NCI-H1092 (cell line): ENCODE measurements at places on chromosomes 1 and 21.
A peak's percentile ranks its signal among the peaks of the same experiment; 100 is the strongest.

DNA sequence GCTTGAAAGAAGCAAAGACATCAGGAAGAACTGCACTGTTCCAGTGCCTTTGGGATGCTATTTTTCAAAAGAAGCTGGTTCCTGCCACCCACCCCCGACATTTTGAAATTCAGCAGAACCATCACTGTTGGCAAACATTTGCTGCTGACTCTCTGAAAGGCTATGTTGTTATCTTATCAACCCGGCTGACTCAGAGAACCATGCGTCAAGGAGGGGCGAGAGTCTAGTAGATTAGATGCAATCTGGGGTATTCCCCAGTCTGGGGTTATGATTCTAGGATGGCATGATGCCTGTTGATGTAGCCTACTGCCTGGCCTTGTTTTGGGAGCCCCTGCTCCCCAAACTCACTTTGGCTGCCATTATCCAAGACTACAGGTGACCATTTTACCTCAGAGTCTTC lies 267.8 kb upstream of the RUNX1 start:
- DNase-seq, result no peak

DNA sequence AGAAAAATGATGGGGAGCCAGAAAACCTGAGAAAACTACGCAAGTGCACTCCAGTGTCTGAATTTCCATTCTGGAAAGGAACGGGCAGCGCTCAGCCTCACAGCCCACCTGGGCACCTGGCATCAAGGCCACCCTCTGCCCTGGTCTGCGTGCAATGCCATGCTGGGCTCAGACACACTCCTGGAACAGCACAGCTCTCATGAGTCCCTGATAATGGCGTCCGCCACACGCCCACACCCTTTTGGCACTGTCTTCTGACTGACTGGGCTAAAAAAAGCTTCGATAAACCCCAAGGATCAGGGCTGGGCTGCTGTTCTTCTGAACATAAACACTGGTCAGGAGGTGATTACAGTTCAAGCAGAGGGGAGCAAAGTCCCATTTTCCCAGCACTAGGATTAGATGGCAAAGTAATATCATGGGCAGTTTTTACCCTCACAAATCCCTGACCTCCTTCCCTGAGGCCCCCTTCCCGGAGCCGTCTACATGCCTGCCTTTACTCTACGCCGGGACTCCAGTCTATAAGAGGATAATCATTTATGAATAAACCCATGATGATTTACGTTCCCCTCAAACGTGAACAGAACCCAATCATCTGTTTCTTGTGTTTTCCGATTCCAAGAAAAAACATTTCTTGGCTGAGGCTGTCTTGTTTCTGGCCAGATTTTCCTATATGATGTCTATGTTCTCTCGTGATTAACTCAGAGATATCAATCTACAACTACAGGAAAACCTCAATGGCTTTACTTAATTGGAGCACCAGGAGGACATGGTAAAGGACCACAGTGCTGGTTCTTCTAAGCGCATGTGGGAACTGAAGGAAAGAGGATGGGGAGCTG lies 22.6 kb downstream of the RCAN1 start:
- DNase-seq, result no peak

GRCh38 chr1:18580691-18581419 lies 49.8 kb upstream of the PAX7 start:
- no peak for DNase-seq

DNA sequence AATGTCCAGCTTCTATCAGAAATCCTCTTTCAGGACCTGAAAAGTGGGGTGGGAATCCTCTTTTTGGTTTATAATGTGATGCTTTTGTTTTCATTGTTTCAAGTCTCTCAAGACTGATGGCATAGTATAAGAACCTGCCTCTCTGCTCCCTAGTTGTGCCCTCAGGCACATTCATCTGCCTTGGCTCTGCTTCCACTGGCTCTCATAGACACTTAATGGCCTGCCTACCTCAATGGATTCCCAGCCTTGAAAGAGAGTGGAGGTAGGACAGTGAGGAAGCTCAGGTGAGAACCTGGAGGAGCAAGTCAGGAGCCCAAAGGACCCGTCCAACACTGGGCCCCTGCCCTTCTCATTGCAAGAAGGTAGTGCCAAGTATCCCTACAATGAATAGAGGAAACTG lies 4.8 kb downstream of the TTLL7 start:
- DNase-seq, result no peak

GRCh38 chr1:100530880-100531487 lies 7.0 kb upstream of the GPR88 start:
- DNase-seq, result no peak

- DNase-seq, result no peak
These were observed 10.1 kb upstream of the SAMD11 start for GRCh38 chr1:913491-914130.

GRCh38 chr1:203480084-203480483 lies 4.5 kb downstream of the PRELP start:
- no peak for DNase-seq

DNA sequence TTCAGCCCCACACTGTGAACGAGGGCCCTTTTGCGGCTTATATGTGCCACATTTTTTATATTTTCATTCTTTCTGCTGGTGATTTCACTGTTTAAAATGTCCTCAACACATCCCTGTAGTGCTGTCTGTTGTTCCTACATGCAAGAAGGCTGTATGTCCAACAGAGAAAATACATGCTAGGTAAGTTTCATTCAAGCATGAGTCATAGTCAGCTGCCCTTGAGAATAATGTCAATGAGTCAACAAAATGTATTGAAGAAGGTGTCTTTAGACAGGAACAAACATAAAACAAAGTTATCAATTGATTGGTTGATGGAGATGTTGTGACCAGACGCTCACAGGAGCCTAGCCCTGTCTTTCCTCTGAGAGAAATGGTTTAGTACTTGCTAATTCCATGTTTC lies 553.4 kb downstream of the PLPP3 start:
- DNase-seq, result no peak

GRCh38 chr21:33325222-33326067 lies 675 bp downstream of the IFNAR1 start:
- peak; percentile 24 for DNase-seq

GRCh38 chr1:45299981-45300668 lies 26.6 kb upstream of the HPDL start:
- DNase-seq, result peak; percentile 75

GRCh38 chr1:22350924-22351767 lies 100.5 kb upstream of the ZBTB40 start:
- DNase-seq, result no peak

DNA sequence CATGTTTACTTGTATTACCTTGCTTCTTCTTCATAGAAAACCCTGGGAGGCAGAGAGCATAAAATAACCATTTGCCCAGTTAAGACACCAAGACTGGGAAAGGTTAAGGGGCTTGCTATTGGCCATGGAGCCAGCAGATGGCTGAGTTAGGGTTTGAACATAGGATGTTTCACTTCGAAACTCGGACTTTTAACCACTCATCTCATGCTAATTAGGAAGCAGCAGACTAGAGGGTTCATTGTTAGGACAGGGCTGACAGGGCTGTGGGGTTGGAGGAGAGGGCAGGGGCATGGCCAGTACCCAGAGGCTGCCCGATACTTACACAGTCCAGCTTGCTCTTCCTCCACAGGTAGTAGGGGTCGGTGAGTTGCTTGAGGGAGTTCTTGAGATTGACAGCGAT lies 17.0 kb downstream of the SLC26A9 start:
- DNase-seq, result no peak

DNA sequence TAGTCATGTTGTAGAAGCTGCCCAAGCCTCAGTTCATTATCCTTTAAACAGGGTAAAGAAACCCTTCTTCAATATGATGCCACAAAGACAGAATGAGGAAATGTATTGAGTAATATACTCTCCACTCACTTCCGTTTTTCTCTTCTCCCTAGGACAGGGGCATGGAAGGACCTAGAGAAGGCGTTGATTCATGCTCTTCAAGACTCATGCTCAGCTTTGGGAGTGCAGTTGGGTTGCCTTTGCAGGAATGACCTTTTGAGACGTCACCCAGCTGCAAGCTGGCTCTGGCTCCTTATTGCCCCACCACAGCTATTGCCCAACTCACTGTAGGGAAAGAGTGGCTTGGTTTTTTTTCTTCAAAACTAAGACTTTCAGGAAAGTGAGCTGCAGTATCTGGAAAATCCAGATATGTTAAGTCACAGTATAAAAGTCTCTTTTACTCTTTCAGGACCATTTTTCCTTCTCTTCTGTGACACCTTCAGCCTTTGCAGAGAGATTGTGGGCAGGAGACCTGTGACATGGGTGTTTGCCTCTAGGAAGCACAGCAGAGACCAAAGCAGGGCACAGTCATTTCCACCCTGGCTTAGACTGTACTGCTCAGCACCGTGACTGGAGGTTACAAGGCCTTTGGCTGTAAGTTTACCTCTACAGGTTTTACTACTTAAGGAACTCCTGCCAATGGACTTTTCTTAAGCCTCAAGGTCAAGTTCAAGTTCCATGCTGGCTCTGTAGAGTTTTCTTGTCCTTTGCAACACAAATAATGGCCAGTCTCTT lies 39.5 kb downstream of the XCL2 start:
- no peak for DNase-seq

DNA sequence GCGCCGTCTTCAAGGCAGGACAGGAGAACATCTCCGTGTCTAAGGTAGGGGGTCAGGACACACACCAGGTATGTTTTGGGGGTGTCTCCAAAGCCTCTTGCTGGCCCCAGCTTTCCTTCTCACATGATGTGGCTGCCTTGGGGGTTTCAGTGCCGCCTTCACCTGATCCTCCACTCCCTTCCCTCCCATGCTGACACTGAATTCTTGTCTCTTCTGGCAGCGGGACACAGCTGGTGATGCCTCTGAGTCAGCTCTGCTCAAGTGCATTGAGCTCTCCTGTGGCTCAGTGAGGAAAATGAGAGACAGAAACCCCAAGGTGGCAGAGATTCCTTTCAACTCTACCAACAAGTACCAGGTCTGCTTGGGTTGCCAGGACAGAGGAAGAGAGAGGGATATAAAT lies 13.5 kb downstream of the ATP1A2 start:
- no peak for DNase-seq

DNA sequence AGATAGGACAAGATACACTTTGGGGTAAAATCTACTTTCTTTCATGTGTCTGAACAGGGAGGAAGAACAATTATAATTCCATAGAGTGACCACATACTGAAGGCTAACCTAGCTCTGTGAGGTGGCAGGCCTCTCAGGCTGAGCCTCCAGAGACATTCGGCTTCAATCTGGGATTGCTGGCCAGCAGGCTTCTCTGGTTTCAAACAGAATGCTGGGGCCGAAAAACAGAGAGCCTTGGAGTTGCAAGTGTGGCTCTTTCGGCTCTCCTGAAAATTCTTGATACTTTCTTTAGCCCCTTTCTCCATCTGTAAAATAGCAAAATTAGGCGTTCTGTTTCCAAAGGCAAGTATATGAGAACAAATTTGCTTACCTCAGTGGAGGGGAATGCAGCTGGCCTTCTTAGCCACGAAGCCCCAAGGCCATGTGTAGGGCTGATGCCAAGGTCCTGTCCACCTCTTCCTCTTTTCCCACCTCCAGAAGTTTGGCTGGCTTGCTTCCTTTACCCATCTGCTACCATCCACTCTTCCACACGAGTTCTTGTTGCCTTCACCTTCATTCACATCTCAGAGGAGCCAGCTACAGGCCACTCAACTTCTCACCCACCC lies 30.0 kb upstream of the UBE2U start:
- DNase-seq, result no peak

- DNase-seq, result no peak
These were observed 1.5 kb downstream of the SHISA4 start for GRCh38 chr1:201890223-201890622.

DNA sequence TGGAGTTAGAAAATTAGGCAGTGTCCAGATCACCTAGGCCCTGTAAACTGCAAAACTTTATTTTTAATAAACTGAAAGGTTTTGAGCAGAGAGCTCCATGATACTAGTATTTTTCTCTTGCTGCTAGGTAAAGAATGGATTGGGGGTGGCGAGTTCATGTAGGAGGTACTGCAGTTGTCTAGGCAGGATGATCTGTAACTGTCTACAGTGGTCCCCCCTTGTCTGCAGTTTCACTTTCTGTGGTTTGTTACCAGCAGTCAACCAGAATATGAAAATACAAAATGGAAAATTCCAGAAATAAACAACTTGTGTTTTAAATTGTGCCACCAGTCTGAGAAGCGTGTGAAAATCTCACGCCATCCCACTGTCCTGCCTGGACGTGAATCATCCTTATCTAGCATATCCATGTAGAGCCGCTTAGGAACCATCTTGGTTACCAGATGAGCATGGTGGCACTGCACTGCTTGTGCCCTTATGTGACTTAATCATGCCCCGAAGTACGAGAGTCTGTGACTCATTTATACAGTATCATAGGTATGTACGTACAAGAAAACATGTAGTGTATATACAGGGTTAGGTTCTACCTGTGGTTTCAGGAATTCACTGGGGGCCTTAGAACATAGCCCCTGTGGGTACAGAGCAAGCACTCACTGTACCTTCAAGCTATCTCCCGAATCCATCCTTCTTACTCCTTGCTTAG lies 94.2 kb downstream of the AHCTF1 start:
- DNase-seq, result no peak

DNA sequence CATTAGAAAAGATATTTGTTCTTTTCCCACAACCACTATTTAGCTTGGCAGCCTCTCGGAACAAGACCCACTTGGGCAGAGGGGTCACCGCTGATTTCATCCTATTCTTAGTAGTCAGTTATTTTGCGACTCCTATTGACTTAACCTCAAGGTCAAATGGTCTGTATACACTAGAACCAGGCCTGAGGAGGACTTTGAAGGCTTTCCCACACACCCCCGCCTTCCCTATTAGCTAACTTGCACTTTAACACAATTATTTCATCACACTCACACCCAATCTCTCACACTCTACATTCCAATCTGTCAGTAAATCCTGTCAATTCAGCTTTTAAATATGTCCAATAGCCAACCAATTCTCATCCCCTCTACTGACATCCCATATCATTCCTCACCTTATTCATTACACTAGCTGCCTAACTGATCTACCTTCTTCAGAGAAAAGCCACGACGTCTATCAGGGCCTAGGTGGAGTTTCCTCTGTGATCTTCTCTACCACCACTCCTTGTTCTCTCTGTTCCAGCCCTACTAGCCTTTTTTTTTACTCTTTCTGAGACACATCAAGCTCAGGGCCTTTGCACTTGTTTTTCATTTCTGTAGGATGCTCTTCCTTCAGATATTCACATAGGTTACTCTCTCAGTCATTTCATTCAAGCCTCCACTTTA lies 1.0 kb upstream of the NIBAN1 start:
- DNase-seq, result no peak

- DNase-seq, result no peak
These were observed 32.0 kb downstream of the LHX9 start for GRCh38 chr1:197948926-197949899.

DNA sequence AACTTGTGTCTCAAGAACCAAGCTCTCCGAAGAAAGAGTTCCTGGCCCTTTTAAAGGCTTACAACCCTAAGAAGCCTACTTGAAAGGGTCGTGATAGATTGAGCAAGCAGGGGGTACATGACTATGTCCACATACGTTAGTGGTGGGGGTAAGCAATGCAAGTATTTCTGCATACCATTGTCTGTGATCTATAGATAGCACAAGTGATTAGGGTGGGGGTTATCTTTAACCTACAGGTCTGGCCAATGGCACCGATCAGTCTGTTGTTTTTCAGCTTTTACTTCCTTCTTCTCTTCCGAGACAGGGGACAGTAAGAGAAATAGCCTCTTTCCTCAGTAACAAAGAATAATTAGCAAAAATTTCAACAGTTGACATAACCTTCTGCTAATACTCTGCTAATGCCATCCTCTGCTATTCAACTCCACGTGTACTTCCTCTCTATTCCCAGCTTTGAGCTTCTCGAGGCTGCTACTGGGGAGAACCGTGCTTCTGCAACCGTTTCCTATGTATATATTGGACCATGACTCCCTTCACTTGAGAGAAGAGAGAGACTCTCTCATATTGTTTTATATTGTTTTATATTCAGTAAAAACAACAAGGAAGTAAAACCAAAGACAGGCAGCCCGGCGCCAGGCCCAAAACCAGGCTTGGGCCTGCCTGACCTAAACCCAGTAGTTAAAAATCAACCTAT lies 727.7 kb upstream of the NCAM2 start:
- DNase-seq, result no peak
